Cerebellum (tissue), 4 donors: ENCODE measurements at places on chromosomes 1 and 21.

- no peak for DNase-seq
These were observed 1402.0 kb downstream of the MRPL39 start for GRCh38 chr21:24205319-24205718.

DNA sequence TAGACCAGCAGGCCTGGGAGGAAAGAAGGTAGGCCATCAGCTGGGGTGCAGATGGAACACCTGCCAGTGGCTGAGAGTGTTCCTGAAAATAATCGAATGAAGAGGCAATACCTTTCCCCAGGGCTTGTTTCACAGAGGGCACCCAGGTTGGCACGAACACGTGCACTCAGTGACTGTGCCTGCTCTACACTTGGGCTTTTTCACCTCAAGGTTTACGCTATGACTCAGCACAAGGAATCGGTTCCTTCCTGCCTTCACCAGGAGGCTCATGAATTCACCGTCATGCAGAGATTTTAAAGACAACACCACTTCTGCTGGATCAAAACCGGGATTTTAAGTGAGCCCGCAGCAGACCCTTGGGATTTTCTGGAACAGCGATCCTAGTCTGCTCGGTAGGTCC, 118.5 kb upstream of the ADAR start:
- no peak for DNase-seq

GRCh38 chr1:32695098-32695904, 7.3 kb downstream of the SYNC start:
- DNase-seq = no peak

GRCh38 chr1:195898373-195898772, 709.9 kb downstream of the KCNT2 start:
- DNase-seq = no peak
